ENCODE measurements at places on chromosomes 12 and 14.

GRCh38 chr12:112409064-112409905, at the start of gene RPL6:
Gene RPL6, minus strand, starts transcription at chr12:112409605. Its CDS starts 949 bp downstream, at chr12:112408656.
- H3K4me3 ChIP-seq: peak within 1 kb of the TSS; percentile 60
- H3K27me3 ChIP-seq: no peaks in the 10 kb centered on the region
- H3K4me1 ChIP-seq: peaks cover 26% of the 10 kb centered on the region
- DNase-seq: peak; percentile 89
- peak within 1 kb of the TSS; percentile 89 for H3K27ac ChIP-seq

GRCh38 chr12:128644664-128645296, 179.0 kb downstream of the SLC15A4 start:
- H3K4me3 ChIP-seq: no peak overlapping the region
- H3K27ac ChIP-seq: no peak overlapping the region
- no peaks in the 10 kb centered on the region for H3K27me3 ChIP-seq
- DNase-seq: no peak
- H3K4me1 ChIP-seq: no peaks in the 10 kb centered on the region

DNA sequence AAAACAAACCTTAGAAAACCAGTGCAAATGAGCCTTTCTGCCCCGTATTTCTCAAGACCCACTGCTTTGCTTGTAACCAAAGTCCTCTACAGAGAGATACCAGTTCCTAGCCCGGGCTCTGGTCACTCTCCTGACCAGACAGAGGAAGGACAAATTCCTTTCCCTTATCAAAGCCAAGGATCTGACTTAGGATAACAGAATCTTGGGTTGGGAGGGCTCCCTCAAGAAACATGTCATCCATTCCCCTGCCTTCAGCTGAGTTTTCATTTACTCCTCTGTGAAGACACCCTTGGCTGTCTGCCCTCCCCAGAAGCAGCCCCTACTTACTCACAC, 116.0 kb upstream of the PARP11 start:
- H3K27ac ChIP-seq: no peak overlapping the region
- no peaks in the 10 kb centered on the region for H3K27me3 ChIP-seq
- H3K4me1 ChIP-seq: no peaks in the 10 kb centered on the region

DNA sequence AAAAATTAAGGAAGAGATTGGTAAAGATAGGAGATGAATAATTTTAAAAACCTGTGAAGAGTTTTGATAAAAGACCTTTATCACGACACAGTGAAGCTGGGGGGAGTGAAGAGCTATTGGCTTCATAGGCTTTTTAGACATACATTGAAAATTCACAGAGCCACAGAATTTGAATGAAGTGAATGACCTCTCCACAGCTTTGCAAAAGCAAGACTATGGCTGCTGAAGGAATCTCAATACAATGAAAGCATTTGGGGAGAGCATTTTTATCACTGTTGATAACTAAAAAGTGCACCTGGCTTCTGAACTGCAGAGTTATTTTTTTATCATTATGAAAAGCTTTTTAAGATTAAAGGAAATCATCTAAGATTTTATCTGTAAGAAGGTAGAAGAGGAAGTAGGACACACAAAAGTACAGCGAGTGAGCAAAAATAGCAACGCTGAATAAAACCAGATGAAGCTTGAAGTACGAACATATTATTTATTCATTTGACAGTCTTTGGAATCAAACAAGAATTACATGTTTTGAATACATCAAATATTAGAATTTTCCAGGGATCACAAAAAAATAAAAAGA, 317.5 kb downstream of the KCNC2 start:
- peaks cover 13% of the 10 kb centered on the region for H3K4me1 ChIP-seq
- no peak overlapping the region for H3K4me3 ChIP-seq
- no peaks in the 10 kb centered on the region for H3K27me3 ChIP-seq
- no peak for DNase-seq
- no peaks in the 10 kb centered on the region for H3K36me3 ChIP-seq

DNA sequence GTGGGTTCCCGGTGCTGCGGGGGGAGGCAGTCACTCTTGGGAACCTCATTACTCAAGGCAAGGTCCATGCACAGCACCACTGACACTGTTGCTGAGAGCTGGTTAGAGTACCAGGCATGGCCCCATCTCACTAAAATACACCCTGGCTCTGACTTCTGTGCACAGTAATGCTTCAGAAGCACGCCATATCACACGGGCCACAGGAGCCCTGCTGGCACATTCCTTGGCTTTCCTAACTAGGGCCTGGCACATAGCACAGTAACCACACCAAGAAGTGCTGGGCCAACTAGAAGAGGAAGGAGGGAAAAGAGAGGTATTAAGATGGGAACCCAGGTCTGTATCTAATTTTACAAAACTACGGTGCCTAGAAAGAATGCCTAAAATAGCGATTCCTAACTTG, 13.5 kb upstream of the RAB35 start:
- no peaks in the 10 kb centered on the region for H3K4me1 ChIP-seq
- no peak for DNase-seq
- H3K27me3 ChIP-seq: no peaks in the 10 kb centered on the region
- H3K36me3 ChIP-seq: peaks cover 95% of the 10 kb centered on the region
- H3K4me3 ChIP-seq: no peak overlapping the region

GRCh38 chr12:2082321-2082720, 29.5 kb downstream of the CACNA1C start:
- H3K4me1 ChIP-seq: peaks cover 70% of the 10 kb centered on the region
- no peaks in the 10 kb centered on the region for H3K36me3 ChIP-seq
- H3K4me3 ChIP-seq: no peak overlapping the region
- no peaks in the 10 kb centered on the region for H3K27me3 ChIP-seq

DNA sequence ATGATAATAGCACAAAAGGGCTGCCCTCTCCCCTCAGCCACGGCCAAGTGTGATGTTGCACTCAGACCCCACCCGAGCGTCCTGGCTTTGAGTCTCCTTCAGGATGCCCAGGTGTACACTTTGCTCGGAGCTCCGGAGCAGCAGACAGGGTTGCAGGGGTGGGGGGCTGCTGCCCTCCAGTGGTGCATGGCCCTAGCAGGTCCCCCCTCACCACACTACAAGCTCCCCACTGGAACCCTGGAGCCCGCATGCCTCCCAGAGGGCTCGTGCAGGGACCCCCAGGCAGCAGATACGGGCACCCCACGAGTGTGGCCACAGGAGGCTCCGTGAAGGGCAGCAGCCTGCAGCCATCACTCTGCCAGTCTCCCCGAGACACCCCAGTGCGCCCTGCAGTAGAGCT, 69.9 kb upstream of the C14orf180 start:
- H3K4me1 ChIP-seq: no peaks in the 10 kb centered on the region
- peaks cover 6% of the 10 kb centered on the region for H3K27me3 ChIP-seq
- DNase-seq: no peak

GRCh38 chr14:48536318-48536717, 860.9 kb upstream of the MDGA2 start:
- no peak overlapping the region for H3K4me3 ChIP-seq
- H3K27ac ChIP-seq: no peak overlapping the region
- no peak for DNase-seq
- no peaks in the 10 kb centered on the region for H3K36me3 ChIP-seq

DNA sequence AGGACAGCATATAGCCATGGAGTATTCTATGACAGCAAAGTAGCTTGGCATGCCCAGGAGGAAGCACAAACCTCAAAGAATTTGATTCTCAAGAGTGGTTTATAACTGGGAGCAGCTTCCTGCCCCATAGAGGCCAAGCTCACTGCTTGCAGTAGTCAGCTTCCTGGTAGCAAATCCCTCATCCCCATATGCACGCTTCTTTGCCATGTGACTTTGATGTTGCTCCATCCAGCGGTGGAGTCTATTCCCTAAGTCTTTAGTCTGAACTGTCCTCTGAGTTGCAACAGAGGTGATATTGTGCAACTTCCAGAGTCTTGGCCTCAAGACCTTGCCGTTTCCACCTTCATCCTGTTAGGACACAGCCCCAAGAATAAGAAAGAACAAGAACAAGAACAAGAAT, 996.8 kb upstream of the TMEM132C start:
- no peaks in the 10 kb centered on the region for H3K4me1 ChIP-seq
- H3K27me3 ChIP-seq: no peaks in the 10 kb centered on the region
- no peaks in the 10 kb centered on the region for H3K36me3 ChIP-seq

GRCh38 chr14:100588671-100589070, 1.5 kb upstream of the BEGAIN start:
- no peak overlapping the region for H3K4me3 ChIP-seq
- H3K36me3 ChIP-seq: no peaks in the 10 kb centered on the region
- H3K27ac ChIP-seq: no peak overlapping the region
- peaks cover 7% of the 10 kb centered on the region for H3K4me1 ChIP-seq

- no peaks in the 10 kb centered on the region for H3K36me3 ChIP-seq
- no peak for DNase-seq
- no peak overlapping the region for H3K27ac ChIP-seq
- no peaks in the 10 kb centered on the region for H3K4me1 ChIP-seq
- H3K4me3 ChIP-seq: no peak overlapping the region
Measured at GRCh38 chr14:76675046-76675445, 86.2 kb upstream of the VASH1 start.

- H3K4me3 ChIP-seq: no peak overlapping the region
- no peaks in the 10 kb centered on the region for H3K36me3 ChIP-seq
- H3K27ac ChIP-seq: no peak overlapping the region
- H3K27me3 ChIP-seq: no peaks in the 10 kb centered on the region
Measured at GRCh38 chr12:30110958-30111586, 327.3 kb upstream of the TMTC1 start.

DNA sequence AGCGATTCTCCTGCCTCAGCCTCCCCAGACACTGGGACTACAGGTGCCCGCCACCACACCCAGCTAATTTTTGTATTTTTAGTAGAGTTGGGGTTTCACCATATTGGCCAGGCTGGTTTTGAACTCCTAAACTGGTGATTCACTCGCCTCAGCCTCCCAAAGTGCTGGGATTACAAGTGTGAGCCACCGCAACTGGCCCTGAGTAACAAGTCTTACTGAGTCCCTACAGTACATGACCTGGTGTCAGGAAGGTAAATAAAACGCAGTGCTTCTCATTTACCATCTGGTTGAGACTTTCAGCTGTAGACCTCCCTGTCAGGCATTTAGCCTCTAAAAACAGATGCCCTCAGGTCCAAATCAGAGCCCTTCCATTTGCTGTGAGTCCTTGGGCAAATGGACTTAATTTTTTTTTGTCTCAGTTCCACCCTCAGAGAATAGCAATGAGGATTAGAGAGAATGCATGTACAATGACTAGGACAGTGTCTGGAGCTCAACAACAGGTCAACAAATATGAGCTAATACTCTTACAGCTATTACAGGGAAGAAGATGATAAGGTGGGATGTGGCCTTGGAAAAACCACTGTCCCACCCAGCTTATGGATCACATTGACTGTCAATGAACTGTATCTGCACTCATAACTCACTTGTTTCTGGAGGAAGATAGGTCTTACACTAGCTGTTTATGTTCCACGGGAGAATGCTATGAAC, 70.5 kb downstream of the PHLDA1 start:
- no peak overlapping the region for H3K27ac ChIP-seq
- no peak for DNase-seq
- no peaks in the 10 kb centered on the region for H3K27me3 ChIP-seq
- H3K4me1 ChIP-seq: no peaks in the 10 kb centered on the region

DNA sequence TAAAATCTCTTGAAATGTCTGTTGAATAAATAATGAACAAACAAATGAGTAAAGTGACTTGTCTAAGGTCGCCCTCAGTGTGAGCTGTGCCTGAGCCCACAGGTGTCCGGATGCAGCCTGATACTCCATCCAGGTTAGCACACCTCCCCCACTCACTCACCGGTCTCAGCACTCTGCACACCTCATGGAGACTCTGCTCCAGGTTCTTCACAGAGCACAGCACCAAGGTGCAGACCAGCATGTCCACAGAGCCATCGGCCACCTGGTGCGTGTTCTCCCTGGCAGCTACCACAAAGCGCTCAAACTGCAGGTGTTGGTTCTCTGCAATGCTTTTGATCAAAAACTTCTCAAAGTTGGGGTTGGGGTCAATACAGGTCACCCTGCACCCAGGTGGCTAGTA, 4.1 kb upstream of the KRT7 start:
- peaks cover 17% of the 10 kb centered on the region for H3K4me1 ChIP-seq
- DNase-seq: peak; percentile 37
- no peak overlapping the region for H3K4me3 ChIP-seq

- no peak for DNase-seq
- peaks cover 28% of the 10 kb centered on the region for H3K4me1 ChIP-seq
Measured at GRCh38 chr14:69260861-69261564, 1.1 kb downstream of the GALNT16 start.

GRCh38 chr14:68771631-68772030, 21.2 kb downstream of the ZFP36L1 start:
- peak; percentile 63 for DNase-seq
- H3K36me3 ChIP-seq: no peaks in the 10 kb centered on the region
- no peaks in the 10 kb centered on the region for H3K27me3 ChIP-seq
- no peak overlapping the region for H3K4me3 ChIP-seq

DNA sequence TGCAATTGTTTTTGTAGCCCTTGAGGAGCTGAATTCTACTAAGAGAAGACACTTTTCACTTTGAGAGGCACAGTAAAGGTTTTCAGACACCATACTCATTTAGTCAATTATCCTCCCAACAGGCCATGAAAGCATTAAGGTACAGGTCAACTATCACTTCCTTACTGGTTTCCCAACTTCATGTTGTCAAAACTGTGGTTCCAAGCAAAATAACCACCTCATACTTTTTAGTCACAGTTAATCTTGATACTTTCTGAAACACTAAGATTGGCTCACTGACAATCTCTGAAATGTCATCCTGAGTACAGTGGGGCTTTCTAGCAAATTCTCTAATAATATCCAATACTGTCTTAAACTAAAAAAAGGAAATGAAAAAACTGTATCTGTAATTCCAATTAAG, 71.7 kb downstream of the SLC2A13 start:
- H3K36me3 ChIP-seq: no peaks in the 10 kb centered on the region
- no peak overlapping the region for H3K27ac ChIP-seq
- H3K4me1 ChIP-seq: peaks cover 7% of the 10 kb centered on the region
- no peak overlapping the region for H3K4me3 ChIP-seq

GRCh38 chr12:117968826-117969659, at the start of gene KSR2:
Gene KSR2, minus strand, starts transcription at chr12:117968990. Its CDS starts 735 bp downstream, at chr12:117968255.
- peaks cover 8% of the 10 kb centered on the region for H3K4me1 ChIP-seq
- DNase-seq: peak; percentile 43
- H3K27ac ChIP-seq: no peak within 1 kb of the TSS
- peaks cover 41% of the 10 kb centered on the region for H3K27me3 ChIP-seq

- no peak overlapping the region for H3K27ac ChIP-seq
- H3K36me3 ChIP-seq: no peaks in the 10 kb centered on the region
- no peak for DNase-seq
- H3K27me3 ChIP-seq: no peaks in the 10 kb centered on the region
- H3K4me3 ChIP-seq: no peak overlapping the region
Measured at GRCh38 chr12:127516467-127516866, 750.5 kb upstream of the TMEM132C start.

GRCh38 chr14:91100102-91100501, 13.8 kb upstream of the DGLUCY start:
- no peaks in the 10 kb centered on the region for H3K27me3 ChIP-seq
- H3K36me3 ChIP-seq: no peaks in the 10 kb centered on the region
- DNase-seq: no peak
- no peak overlapping the region for H3K27ac ChIP-seq
- H3K4me1 ChIP-seq: no peaks in the 10 kb centered on the region
- no peak overlapping the region for H3K4me3 ChIP-seq

DNA sequence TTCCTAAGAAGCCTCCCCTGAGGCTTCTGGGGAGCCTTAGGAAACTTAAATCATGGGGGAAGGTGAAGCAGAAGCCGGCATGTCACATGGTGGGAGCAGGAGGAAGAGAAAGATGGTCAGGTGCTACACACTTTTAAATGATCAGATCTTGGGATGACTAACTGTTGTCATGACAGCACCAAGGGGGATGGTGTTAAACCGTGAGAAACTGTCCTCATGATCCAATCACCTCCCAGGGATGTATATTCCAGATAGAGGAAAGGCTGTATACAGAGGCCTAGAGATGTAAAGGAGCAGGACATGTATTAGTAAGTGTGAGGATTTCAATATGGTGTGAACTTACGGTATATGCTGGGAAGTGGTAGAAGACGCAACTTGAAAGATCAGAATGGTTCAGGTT, 121.1 kb downstream of the CAND1 start:
- no peaks in the 10 kb centered on the region for H3K27me3 ChIP-seq
- H3K4me3 ChIP-seq: no peak overlapping the region
- DNase-seq: no peak

Data from sigmoid colon (tissue), 7 donors.